ENCODE measurements at places on chromosomes 4 and X.

DNA sequence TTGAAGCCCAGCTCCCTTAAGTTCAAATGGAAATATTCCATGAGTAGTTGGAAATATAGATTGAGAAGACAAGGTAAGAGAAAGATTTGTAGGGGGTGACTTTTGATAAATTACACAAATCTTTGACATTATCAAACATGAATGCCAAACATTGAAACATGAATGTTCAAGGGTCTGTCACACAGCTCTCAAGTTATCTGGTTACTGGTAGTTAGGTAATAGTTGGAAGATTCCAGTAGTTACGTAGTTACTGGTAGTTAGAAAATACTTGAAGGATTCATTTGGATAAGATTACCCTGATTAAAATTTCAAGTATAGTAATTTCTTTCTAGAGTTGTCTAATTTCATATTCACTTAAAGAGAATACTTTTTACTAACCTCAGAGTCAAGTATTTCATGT is 20.7 kb downstream of the KIAA0232 start:
- DNase-seq: no peak

DNA sequence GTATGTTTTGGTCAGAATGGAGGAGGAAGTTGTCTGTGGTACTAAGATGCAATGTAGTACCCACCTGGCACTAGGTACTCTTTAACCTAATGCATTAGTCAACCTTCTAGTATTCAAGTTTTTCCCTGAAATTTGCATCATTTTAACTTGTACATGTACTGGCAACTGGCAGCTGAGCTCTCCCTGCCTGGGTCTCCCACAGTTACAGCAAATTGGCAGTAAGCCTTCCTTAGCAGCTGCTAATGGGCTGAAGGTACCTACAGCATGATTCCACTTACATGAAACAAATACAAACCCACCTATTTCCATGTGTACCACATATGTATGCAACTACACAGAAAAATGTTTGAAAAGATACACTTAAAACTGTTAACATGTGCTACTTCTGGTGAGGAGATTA is 8.1 kb upstream of the KLHL2 start:
- DNase-seq: no peak

- no peak for DNase-seq
These were observed 3.1 kb downstream of the PPBP start for GRCh38 chr4:73984736-73985527.

DNA sequence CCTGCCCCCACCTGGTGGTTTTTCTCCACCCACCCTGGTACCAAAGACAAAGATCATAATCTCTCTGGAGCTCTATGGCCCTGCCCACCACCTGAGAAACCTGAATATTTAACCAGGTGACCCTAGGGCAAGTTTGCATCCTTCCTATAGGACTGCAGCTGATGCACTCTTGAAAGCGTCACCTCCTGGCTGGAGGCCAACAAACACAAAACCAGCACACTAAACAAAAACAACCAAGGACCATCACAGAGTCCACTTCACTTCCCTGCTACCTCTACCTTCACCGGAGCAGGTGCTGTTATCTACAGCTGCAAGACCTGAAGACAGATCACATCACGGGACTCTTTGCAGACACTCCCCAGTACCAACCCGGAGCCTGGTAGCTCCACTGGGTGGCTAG is 296.7 kb upstream of the FGF13 start:
- DNase-seq: no peak

DNA sequence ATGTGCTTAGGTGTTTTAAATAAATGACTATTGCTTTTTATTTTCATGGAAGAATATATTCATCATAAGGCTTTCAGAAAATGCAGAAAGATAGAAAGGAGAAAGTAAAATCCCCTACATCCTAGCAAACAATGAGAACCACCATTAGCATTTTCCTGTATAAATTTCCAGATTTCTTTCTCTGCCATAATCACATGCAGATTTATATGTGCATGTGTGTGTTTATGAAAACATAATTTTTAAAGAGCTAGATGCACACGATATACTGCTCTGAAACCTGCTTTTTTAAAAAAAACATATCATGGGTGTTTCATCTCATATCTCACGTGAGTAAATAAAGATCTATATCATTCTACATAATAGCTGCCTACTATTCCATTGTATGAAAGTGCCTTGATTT is 26.4 kb upstream of the PPARGC1A start:
- no peak for DNase-seq

DNA sequence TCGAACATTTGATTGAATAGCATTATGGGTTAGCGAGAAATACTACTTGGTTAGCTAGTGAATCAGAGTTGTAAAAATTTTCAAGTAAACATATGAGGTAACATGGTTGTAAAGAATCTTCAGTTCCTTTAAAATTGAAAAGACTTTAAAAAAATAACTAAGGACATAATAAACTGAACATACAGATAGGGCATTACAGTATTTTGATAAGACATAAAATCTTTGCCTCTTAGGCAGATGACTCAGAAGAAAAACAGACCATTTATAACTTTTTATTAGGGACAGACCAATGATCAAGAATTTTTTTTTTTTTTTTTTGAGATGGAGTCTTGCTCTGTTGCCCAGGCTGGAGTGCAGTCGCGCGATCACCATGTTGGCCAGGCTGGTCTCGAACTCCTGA is 43.1 kb downstream of the PNMA5 start:
- no peak for DNase-seq

DNA sequence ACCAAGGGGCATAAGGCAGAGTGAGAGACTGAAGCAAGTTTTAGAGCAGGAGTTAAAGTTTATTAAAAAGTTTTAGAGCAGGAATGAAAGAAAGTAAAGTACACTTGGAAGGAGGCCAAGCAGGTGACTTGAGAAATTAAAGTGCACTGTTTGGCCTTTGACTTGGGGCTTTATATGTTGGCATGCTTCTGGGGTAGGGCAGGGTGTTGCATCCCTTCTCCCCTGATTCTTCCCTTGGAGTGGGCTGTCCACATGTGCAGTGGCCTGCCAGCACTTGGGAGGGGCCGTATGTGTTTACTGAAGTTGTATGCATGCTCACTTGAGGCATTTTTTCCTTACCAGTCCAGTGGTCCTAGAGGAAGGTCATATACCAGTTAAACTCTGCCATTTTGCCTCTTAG is 35.3 kb upstream of the GPR173 start:
- DNase-seq: no peak

- no peak for DNase-seq
These were observed 134.9 kb downstream of the SMIM20 start for GRCh38 chr4:26048950-26049349.

GRCh38 chr4:96677499-96677898 is 837.6 kb downstream of the PDHA2 start:
- no peak for DNase-seq

- DNase-seq: no peak
These were observed 366.6 kb downstream of the GASK1B start for GRCh38 chr4:157806184-157806583.

DNA sequence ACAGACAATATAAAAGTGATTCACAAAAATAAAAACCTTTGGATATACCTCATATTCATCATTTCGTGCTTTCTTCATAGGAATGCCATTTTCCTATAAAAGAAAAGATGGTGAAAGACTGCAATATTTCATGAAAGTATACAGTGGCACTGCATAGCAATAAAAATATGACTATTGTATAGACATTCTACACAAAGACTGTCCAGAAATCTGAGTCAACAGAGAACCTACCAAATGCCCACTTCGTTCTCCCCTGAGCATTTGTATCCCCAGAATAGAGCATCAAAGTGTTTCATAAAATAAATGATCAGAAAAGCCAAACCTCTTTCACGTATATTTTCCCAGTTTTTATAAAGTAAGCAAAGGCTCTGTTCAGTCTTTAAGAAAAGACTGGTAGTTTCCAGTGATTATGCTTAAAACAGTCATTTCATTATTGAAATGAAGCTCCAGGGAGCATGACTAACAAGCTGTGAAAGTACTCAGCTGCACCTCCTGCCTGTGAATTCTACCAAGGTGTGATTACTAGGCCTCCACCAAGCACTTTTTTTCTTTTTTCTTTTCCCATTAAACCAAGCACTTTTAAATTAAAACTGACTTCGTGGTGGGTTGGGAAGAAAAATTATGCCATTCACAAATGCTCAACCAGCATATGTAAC is 20.2 kb downstream of the PPA2 start:
- DNase-seq: no peak

GRCh38 chr4:134544303-134544770 is 342.7 kb upstream of the PABPC4L start:
- no peak for DNase-seq

GRCh38 chrX:8783097-8783713 is 18.0 kb downstream of the FAM9A start:
- DNase-seq: no peak

DNA sequence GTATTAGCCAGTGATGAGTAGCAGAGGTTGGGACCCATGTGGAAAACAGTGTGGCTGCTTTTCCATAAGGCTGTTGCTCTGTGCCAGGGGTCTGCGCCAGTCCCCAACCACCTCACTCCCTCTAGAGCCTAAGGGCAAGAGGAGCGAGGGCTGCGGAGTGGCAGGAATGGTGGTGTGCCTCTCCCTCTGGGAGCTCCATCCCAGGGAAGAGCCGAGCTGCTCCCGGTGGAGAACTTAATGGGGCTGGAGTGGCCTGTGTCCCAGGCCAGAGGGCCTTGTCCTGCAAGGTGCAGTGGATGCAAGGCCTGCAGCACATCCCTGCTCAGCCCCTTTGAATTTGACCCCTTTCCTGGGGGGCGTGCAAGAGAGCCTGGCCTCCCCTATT is 105.4 kb upstream of the GRXCR1 start:
- no peak for DNase-seq

DNA sequence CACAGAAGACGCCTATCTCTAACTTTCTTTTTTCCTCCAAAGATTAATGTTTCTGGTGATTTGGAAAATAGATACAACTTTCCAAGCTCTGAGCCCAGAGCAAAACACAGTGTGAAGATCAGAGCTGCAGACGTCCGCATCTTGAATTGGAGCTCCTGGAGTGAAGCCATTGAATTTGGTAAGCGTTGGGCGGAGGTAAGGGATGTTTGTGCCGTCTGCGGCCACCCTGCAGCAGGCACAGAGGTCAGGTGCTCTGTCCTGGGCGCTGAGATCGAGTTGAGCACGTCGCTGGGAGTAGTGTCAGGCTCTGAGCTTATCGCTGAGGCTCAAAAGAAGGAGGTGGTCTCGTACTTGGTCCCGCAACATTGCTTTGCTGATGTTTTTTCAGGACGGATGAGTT is 31.8 kb downstream of the CSF2RA start:
- no peak for DNase-seq

DNA sequence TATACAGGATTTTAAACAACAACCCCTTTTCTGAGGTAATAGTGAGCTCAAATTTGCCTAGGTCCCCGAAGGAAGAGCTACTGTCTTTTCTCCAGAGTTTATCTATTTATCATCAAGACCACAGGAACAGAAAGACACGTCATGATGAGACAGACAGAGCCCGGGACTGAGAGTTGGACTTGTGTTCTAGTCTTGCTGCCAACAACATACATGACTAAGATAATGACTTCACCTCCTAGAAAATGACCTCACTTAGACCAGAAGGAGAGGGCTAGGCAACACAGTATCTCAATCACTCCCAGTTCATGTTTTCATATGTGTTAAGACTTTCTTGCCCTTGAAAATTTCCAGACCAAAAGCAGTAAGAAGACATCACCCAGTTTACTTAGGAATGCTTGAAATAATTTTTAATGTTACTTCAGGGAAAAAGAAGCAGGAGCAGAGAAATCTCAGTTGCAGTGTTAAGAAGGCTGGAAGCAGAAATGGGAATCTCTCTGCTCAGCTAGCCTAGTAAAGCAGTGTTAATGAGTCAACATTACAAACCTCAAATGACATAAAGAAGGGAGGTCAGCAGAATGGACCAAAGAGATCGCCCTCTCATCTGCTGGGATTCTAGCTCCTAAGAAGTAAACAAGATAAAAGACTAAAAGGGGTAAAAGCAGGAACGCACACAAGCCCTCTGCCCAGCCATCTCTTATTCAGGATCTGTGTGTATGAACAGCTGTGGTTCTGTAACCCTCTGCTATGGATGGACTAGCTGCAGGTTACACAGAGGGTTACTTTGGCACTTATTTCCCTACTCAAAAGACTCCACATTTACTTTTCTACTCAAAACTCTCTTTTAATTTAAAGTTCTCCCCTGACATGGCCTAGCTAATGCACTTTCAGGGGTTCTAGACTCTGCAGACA is 24.8 kb downstream of the PDGFC start:
- no peak for DNase-seq

DNA sequence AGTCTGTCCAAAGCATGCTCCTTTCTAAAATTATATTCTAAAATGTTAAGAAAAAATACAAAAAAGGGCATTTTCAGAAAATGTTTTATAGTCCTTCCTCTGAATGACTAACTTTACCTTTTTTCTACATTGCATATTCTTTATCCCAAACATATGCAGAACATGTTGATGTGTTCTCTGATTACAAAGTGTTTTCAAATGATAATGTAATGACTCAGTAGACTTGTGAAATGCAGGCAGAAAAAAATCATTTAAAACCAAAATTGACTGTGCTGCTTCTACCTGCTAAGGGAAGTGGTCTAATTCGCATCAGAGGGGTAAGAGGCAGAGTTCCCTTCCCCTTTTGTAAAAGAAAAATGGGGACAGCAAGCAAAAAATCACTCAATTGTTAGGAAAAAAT is 22.7 kb upstream of the YTHDC1 start:
- DNase-seq: no peak

DNA sequence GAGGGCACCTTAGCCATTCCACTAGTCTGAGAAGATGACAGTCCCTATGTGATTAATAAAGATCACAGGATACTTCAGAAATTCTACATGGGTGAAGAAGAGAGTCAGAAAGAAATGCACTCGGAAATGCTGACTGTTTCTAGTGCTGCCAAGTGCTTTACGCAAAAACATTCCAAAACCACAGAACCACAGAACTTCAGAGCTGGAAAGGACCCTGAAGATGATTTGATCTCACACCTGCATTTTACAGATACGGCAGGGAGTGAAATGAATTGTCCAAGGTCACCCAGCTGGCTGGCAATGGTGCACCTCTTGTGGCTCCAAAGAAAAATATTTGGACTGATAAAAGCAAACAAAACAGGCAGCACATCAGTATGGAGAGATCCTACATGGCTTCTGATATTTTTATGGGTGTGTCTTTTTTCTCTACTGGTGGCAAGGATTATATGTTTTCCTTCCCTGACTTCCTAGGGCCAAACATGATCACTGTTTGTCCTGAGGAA is 115.9 kb downstream of the MAML3 start:
- no peak for DNase-seq

DNA sequence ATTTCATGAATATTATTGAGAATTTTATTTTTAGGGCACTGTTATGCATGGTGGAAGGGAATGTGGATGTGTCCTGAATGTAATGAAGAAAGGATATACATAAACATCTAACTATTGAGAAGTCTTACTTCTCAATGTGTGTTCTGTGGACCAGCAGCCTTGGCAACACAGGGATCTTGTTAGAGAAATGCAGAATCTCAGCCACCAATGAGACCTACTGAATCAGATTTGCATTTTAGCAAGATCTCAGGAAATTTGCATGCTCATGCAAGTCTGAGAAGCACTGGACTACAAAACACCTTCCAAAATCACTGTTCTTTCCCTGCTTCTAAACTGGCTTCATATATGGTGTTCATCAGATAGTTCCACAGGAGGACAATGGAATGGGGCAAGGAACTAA is 139.7 kb upstream of the WDFY3 start:
- no peak for DNase-seq
